GM10248 (cell line): ENCODE measurements at places on chromosomes 2 and 18.

GRCh38 chr2:27162151-27163121 is 13.6 kb downstream of the TCF23 start:
- no peak for DNase-seq

DNA sequence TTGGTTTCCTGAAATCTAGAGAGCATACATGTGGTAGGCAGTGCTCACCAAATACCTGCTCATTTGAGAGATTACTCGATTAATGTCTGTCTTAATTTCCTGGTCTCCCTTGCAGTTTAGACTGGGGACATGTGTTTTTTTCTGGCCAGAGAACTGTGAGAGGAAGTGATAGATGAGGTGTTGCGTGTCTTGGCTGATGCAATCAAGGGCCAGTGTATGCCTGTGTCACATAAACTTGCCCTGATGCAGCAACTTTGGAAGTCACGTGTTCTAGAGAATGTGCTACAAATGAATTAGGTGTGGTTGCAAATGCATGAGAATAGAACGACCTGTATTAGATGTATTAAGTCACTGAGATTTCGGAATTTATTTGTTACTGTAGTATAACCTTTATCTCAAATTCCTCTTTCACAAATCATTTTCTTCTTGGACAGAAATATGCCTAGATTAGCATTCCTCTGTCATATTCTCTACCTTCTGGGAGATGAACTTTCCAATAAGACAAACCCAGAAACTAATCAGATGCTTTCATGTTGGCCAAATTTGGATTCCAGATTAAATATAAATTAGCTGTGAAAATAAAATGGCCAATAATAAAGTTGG is 9.9 kb upstream of the IL1A start:
- peak; percentile 35 for DNase-seq

GRCh38 chr2:104332731-104333130 is 521.2 kb upstream of the POU3F3 start:
- no peak for DNase-seq

- DNase-seq, result no peak
Observed at GRCh38 chr2:72846171-72847095, 20.6 kb upstream of the EXOC6B start.

DNA sequence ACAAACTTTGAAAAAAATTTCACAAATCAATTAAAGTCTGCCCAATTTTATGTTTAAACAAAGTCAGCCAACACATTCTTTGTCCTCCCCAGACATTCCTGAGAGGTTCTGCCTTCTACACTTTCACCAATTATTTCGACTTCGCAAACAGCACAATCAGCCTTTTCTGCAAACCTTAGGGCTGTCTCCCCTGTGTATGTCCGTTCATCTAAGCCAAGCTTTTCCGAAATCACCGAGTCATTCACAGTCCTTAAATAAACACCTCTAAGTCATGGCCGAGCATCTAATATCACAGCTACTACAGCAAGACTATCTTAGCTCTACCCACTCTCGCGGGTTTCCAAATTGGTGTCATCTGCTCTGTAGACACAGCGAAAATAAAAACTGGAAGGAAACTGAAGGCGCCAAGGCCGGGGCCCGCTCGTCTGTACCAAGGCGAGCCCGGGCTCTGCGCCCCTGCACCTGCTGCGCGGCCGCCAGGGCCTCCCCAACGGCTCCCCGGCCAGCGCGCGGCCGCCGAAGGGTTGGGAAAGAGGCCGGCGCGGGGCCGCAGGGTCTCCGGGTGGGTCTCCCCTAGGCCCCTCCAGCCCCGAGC is 730 bp downstream of the ODC1 start:
- no peak for DNase-seq

- no peak for DNase-seq
Observed at GRCh38 chr18:22673182-22673862, 255.6 kb upstream of the CTAGE1 start.

GRCh38 chr2:187994464-187995331 is 297.0 kb upstream of the GULP1 start:
- DNase-seq, result no peak

- DNase-seq, result no peak
Observed at GRCh38 chr2:145185696-145186095, 665.8 kb upstream of the ZEB2 start.

GRCh38 chr2:207869784-207870778 is 100.4 kb upstream of the FZD5 start:
- DNase-seq, result no peak

GRCh38 chr2:63861220-63861822 is 19.6 kb downstream of the UGP2 start:
- peak; percentile 34 for DNase-seq
